Suprapubic skin (tissue), 4 donors: ENCODE measurements at places on chromosomes 1 and 21.

DNA sequence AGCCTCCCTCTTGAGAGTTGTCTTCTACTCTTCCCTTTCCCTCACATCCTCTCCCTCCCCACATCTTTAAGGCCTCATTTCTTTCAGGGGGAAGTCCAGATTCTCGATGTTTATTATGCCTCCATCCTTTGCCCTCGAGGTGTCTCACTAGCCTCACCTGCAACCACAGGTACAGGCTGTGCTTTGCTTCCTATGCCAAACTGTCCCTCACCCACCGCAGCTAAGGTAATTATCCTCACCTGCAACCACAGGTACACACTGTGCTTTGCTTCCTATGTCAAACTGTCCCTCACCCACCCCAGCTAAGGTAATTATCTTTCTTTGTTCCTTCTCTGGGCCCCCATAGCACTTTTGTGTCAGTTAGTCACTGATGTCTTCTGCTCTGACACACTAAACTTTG, 328.1 kb upstream of the SNX7 start:
- DNase-seq, result no peak

DNA sequence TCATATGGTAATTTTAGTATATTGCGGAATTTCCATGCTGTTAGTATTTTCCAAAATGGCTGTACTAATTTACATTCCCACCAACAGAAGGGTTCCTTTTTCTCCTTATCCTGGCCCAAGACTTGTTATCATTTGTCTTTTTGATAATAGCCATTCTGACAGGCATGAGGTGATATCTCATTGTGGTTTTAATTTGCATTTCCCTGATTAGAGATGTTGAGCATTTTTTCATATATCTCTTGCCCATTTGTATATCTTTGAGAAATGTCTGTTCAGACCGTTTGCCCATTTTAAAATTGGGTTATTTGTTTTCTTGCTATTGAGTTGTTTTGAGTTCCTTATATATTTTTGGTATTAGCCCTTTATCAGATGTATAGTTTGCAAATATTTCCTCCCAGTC, 14.0 kb downstream of the CAPZA1 start:
- DNase-seq, result no peak

GRCh38 chr1:192224396-192224795, 66.1 kb downstream of the RGS18 start:
- no peak for DNase-seq

DNA sequence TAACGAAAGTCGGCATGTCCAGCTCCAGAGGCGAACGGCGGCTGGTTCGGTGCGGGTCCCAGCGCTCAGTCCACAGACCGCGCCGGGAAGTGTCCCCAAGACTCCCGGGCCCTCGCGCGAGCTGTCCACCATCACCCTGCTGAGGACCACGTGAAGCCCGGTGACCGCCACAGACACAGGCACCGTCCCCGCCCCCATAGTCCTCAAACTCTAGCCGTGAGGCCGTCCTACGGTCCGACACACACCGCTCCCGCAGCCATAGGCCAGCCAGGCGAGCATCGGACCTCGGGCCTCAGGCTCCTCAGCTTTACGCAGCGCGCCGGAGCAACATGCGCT, 535 bp downstream of the SETD4 start:
- DNase-seq, result no peak

DNA sequence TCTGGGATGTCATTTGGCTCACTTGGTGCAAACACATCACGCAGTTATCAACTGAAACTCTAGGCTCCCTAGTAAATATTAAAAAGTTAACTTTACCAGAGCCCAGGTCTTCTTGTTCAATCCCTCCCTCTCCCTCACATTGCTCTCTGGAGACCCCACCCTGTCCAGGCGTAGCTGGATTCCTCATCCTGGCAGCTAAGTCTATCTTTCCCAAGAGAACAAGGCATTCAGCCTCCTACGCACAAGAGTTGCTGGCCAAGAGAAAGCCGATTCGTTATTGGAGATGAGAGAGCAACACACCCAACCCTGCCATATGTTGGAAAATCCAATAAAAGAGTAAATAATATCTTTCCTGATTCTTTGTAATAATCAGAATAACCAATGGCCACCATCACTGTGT, 117.9 kb downstream of the SLC30A10 start:
- no peak for DNase-seq

DNA sequence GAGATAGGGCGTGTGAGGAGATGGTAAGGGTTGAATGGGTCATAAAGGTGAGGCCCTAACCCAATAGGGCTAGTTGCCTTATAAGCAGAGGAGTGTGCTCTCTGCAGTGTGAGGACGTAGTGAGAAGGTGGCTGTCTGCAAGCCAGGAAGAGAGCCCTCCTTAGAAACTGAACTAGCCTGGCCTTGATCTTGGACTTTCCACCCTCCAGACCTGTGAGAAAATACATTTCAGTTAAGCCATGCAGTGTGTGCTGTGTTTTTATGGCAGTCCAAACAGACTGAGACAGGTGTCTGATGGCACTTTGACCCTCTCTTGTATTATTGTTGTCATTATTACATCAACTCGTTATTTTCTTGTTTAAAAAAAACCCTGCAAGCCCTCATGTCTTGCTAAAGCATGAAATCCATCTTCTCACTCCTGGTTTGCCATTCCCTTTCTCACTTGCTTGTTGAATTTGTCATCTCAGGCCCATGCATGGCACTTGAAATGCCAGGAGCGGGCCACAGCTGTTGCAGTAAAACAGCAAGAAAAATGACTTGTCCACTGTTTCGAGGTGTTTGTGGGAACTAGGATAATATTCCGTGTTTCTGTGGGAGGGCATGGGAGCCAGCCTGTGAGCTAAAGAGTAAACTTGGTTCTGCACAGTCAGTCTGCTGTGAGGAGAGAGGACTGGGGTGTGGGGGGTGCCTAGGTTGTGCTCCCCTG, 78.6 kb downstream of the STUM start:
- DNase-seq, result peak; percentile 39

- DNase-seq, result no peak
These were observed 351.9 kb downstream of the ADGRL2 start for GRCh38 chr1:82152356-82153271.

GRCh38 chr1:94843430-94843829, 23.3 kb downstream of the SLC44A3 start:
- no peak for DNase-seq

DNA sequence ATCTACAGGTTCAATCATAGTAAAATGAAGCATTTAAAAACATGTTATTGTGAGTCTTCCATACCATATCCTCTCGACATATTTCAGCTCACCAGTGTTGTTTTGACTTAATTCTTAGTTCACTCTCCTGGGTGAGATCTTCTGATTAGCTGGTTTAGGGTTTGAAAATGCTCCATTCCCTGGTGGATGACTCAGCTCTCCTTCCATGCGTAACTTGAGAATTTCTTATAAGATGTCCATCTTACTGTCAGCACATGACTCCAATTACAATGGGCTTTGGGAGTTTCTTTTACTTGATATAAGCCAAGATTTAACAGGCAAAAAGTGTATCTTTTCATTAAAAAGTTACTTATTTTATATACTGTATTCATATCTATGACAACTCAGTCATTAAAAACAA, 476.5 kb downstream of the BRINP3 start:
- DNase-seq, result no peak

DNA sequence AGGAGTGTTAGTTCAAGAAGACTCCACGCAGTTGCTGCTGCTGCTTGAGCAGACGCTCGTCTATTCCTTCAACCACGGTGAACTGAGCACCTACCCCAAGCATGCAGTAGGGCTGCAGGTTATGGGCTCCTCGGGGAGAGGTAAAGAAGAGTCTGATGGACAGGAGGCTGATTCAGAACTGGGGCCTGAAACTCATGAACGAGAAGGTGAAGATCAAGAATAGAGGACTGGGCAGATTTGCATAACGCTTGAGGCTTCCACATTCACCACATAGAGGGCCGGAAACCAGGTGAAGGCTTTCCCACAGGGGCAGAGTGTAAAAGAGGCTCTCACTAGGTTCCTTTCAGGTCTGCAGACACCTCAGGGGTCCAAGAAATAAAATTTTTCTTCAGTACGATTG, 9.1 kb downstream of the ABCA4 start:
- peak; percentile 22 for DNase-seq

DNA sequence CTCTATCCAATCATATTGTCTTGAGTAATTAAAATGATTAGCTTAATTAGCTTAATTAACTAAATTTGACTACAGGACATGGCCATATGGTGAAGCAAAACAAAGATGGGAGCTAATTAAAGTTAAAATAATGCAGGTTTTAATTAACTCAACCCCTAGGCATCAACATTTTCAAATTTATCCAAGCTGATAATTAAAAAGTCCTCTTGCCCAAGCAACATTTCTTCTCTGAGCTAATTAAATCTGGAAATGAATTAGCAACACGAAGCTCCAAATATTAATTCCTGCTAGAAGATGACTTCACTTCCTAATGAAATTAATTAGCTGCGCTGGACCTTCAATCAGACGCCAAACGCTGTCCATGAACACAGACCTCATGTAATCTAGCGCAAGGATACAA, 27.9 kb downstream of the LMO4 start:
- no peak for DNase-seq

GRCh38 chr1:114153261-114154145, at the start of gene SYT6:
Gene SYT6 (minus strand): TSS chr1:114153869. CDS start chr1:114153772, 97 bp downstream.
- DNase-seq, result no peak

GRCh38 chr1:194295685-194296084, 1109.3 kb upstream of the B3GALT2 start:
- DNase-seq, result no peak

GRCh38 chr1:228337711-228338520, 68.7 kb downstream of the TRIM11 start:
- peak; percentile 75 for DNase-seq

DNA sequence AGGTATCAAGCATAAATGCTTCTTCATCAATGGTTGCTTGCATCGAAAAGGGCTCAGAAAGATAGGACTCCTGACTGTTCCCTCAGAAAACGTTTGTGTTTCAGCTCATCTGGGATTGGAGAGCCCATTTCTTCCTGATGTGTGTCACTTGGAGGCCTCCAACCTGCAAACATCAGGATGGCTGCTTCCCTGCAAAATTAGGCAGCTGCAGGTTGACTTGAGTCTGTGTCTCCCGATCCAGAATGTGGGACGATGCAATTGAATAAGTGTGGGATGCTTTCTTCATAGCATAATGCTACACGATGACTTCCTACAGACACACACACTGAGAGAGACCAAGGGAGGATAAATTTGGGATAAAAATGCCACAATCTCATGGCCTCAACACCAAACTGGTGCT, 42.2 kb downstream of the OLIG1 start:
- DNase-seq, result no peak

- no peak for DNase-seq
These were observed 12.1 kb upstream of the DIPK1A start for GRCh38 chr1:92973203-92973897.

DNA sequence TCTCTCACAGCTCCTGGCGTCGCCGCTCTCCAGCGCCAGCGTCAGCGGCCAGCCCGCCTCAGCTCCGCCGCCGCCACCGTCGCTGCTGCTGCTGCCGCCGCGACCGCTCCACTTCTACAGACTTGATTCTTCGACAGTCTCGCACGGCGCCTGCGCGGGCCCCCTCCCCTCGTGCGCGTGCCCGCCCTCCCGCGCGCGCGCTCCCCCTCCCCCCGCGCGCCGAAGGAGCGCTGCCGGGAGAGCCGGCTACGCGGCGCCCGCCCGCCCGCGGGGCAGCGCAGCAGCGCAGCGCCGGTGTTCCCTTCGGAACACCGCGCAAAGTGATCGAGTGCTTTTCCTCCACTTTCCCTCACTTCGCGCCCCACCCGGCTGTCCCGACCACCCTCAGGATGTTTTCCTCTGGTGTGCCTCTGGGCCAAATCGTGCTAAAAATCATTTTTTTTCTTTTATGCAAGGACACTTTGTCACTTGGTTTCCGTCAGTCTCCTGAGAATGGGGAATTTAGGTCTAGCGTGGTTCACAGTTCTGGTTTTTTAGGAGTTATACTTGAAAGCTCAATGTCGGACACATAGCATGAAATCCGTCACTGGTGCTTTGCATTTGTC, at the start of gene IRF2BP2:
IRF2BP2 (minus strand) TSS at position 118 of the 605 bp plus-strand sequence. CDS start 684 bp downstream, outside the sequence.
- no peak for DNase-seq

- no peak for DNase-seq
These were observed 5.2 kb downstream of the S100A10 start for GRCh38 chr1:151988405-151988923.

- DNase-seq, result no peak
These were observed 124.0 kb downstream of the BRINP3 start for GRCh38 chr1:190353538-190354101.

GRCh38 chr1:115323366-115324004, 14.6 kb downstream of the NGF start:
- DNase-seq, result no peak

DNA sequence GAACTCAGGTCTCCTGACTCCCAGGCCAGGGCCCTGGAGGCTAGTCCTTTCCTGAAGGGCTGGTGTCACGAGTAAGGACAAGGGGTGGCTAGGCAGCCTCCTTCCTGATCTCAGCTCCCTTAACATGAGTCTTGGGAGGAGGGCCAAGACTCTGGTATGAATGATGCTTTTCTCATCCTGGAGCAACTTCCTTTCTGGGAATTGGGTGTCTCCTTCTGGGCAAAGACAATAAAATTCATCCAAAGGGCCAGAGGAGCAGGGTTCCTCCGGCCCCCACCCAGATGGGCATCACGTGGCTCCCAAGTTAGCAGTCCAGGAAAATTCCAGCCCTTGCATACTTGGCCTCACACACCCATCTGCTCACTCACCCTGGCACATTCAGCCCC, at the start of gene FAM167B:
FAM167B (plus strand) TSS at position 335 of the 386 bp plus-strand sequence. CDS start 200 bp downstream, outside the sequence.
- DNase-seq, result no peak

DNA sequence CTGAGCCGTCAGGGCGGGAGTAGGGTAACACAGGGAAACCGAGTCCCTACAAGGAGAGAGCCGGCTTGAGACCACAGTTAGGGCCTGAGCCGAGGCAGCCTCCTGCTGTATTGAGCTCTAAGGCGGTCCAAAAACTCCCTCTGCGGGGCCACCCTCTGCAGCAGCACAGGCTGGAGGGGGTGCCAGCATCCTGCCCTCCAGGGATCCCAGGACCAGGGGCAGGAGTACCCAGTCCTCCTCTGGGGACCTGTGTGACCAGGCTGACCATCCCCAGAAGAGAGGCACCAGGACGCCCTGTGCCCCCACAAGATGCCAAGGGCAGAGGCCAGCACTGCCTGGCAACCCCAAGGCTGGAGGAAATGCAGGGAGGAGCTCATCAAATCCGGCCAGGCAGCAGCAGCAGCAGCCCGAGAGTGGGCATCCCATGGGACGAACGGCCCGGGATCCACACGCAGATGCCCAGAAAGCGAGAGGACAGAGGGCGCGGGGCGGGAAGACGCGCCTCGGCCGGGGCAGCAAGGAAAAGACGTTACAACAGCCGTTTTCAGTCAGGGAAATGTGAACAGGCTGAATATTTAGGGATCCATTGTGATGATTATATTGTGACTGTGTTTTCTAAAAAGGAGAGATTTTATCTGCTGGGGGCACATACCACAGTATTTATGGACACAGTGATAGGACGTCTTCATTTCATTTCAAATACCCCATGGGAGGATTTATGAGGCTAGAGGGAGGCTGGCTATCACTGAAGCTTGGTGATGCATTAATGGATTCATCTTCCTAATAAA, 57.1 kb upstream of the COL18A1 start:
- peak; percentile 78 for DNase-seq
